ENCODE measurements at places on chromosomes 3 and 15.

GRCh38 chr3:141074529-141074928, 23.4 kb downstream of the SPSB4 start:
- DNase-seq: no peak

DNA sequence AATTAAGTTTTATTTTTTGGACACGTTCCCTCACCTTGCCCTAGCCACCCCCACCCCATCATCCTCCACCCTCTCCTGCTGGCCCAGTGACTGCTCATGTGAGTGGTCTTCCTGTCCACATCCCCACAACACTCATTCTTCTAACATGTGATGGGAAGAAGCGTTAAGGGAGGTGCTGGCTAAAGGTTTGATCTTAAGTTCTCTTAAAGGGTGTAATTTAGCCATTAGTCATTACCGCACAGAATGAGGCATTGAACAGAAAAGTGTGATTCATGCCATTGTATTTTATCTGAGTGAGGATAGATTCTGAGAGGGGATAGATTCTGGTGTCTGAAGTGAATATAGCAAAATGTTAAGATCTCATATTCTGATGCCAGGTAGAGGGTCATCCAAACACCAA, 272.9 kb upstream of the TPM1 start:
- no peak for DNase-seq

DNA sequence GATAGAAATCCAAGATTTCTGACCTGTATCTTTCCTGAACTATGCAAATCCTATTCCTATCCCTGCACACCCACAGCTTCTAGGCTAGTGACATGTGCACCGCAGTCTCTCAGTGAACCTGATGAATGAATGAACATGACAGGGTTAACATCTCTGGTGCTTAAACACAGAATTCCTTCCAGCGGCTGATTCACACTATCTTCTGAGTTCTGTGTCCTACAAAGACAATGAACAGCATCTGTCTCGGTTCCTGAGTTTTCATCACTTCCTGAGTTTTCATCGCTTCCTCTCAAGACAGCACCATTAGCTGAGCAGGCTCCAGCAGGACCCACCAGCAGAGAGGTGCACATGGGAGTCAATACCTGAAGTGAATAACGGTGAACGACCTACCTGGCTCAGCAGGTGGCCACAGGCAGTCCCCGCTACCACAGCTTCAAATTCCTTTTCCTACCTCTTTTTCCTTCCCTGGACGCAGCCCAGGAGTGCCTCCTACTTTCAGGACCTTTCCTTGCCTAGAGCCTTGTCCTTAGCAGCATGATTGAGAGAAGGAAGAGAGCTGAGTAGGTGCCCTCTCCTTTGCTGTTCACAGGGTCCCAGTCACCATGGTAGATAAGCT, 113.5 kb downstream of the IGF2BP2 start:
- DNase-seq: no peak

DNA sequence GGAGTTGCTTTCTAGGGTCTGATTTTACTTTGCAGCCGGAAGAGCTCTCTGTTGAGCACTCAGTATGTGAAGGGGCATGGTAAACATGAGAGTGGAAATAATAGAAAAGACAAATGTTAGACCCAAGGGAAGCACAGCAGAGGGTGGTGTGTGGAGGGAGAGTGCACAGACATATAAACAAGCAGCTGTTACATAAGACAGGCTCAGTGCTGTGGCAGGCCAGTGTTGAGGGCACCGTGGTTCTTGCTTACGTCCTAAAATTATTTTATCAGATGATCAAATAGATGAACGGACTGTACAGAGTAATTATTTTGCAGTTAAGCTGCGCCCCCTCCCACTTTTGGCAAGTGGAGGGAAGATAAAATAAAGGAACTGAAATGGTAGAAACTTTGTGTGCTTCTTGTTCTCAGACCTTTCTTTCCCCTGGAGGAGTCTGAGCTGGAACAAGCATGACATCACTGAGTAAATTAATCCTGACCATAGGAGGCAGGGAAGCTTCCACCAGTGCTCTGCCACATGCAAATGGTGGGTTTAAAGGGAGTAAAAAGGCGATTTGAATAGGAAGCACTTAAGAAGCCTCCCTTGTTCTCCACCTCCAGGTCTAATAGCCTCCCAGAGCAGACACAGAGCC, 205.6 kb downstream of the IL20RB start:
- DNase-seq: peak; percentile 2

GRCh38 chr3:52442409-52443267, 2.3 kb downstream of the SEMA3G start:
- no peak for DNase-seq

- no peak for DNase-seq
Measured at GRCh38 chr15:67945951-67946700, 106.3 kb upstream of the RNU6-1 start.
